NCI-H2171 (cell line): ENCODE measurements at places on chromosomes 5 and 9.

GRCh38 chr5:176157656-176158055 lies 80.6 kb upstream of the SIMC1 start:
- DNase-seq = no peak

DNA sequence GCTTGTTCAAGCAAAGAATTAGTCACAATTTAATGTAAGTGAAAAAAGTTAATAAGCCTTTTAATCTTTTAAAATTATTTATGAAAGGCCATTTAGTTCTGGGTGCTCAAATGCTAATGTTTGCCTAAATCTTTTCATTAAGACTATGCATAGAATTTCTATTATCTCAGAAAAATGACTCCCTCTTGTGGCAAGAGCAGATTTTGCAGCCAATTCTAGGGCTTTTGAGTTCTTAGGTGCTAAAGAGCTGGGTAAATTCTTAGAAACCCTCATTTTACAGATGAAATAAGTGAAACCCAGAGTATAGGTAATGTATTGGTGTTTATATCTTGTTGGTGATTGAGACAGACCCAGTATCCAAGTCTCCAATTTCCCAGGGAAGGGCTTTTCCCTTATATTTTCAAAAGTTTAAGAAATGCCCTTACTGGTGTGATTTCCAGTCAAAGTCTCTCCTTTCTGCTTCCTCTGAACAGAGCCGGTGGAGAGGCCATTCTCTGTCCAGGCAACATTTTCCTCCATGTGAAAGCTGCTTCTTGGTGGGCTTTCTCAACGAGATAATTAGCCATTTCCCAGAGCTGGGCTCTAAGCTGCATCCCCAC lies 24.1 kb upstream of the PCSK5 start:
- DNase-seq = no peak

DNA sequence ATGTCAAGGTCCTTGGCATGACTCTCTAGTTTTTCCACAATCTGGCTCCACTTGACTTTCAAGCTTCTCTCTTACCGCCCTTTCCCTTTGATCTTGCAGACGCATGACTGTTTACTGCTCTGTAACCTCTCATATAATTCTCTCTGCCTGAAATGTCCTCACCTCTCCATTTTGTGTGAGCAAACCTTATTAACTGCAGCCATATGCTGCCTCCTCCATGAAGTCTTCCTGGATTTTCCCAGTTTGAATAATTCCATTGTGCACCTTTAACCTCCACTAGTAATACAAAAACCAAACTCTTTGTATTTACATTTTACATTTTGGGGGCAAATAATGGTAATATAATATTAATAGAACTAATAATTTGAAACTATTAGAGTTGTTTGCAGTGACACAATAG lies 9.5 kb upstream of the C9orf72 start:
- no peak for DNase-seq

DNA sequence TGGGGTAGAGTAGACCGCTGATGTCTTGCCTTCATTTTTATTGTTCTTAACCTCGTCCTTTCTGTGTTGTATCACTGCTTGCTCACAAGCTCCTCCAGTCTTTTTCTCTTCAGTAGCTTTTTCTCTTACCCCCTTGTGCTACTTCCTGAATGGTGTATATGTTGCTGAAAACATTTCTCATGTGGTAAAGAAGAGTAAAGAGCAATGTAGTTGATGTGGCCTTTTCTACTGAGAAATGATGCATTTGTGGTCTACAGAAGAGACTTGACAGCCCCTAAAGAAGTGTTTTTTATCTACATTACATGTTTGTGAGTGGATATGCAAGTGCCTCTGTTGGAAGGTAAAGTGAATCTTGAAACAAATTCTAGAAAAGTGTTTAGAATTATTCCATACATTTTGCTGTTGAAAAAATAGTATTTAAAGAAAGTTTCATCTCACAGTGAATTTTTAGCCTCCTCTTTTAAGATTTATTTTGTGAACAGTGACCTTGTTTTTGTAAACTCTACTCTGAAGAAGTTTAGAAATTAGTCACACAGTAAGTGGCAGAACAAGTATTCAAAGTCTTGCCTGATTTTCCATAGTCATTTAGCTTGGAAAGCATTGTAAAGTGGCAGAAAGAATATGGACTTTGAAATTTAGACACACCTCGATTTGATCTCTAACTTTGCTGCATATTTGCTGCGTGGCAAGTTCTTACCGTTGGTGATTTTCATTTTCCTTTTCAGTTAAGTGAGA lies 17.4 kb downstream of the CDC42SE2 start:
- DNase-seq = no peak

DNA sequence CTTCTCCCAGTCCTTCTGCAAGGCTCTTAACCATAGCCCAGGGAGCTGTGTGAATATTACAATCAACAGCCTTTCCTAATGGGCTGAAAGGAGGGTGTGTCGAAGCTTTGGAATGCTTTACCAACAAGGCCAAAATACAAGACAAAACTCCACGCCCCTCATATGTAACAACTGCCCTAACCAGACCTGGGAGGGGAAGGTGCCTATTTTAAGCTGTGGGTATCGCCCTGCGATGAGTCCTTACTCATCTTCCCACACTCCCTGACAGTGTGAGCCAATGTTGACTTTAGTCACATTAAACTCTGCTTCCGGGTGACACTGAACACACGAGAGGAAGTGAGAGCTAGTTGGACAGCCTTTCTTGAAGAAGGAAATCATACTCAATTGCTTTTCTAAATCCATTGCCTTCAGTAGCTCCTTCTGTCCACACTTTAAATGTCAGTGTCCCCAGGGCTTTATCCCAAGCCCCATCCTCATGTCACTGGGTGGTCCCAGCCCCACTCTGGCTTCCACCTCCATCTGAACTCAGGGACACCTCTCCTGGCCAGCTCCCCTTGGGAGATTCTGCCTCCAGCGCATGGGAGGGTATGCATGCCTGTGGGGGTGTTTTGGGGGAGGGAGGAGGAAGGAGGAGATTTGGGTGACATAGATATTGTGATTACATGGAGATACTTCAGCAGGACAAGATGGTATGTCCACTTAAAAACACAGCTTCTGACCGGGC lies 6.5 kb upstream of the TBC1D9B start:
- DNase-seq = no peak

GRCh38 chr9:123174079-123174478 lies 94.3 kb downstream of the STRBP start:
- no peak for DNase-seq

DNA sequence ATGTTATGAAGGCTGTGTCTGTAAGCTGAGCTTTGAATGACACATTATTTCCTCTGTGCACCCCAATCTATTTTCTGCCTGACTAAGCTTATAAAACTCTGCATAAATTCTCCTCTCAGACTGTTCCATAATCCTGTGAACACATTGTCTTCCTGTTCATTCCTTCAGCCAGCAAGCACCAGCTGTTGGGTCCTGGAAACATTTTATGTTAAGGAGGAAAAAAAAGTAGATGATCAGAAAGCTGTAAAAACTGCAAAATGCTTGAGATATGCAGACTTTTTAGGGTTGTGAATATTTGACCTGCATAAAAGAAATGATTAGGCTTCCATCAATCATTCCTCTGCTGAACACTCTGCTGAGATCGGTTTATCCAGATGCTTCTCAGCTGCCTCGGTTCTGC lies 1246.0 kb upstream of the DMAC1 start:
- peak; percentile 22 for DNase-seq

DNA sequence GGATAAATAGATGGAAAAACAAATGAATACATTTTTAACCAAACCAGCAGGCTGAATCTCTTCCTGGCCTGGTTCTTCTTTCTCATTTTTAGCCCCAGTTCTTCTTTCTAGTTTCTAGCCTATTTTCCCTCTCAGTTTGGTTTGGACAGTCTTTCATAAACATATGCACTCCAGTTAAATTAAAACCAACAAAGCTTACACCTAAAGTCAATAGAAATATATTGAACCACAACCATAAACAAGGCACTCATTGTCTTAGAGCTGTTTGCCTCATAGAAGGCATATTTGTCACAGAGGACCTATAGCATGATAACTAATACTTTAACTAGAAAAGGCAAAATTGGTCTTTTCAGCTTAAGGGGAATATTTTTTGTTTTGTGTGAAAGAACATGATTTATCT lies 638.3 kb downstream of the NR2F1-AS1 start:
- no peak for DNase-seq

DNA sequence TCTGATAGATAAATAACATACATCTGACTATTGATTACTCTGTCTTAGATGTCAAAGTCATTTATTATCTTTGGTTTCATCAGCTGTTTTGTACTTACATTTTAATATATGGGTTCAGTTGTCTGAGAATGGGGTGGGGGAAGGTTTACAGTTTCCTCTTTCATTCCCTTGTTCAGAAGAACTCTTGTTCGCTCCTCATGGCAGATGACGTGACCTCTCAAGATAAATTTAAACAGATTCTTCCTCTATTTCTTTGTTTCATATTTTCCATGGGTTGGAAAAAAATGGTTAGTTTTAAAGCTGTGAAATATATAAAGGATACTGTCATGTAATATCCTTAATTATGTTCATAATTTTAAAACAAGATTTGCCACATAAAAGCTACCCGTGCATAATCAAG lies 61.4 kb downstream of the TSSK1B start:
- no peak for DNase-seq

- DNase-seq = no peak
Observed at GRCh38 chr9:78144008-78144381, 91.9 kb upstream of the CEP78 start.

DNA sequence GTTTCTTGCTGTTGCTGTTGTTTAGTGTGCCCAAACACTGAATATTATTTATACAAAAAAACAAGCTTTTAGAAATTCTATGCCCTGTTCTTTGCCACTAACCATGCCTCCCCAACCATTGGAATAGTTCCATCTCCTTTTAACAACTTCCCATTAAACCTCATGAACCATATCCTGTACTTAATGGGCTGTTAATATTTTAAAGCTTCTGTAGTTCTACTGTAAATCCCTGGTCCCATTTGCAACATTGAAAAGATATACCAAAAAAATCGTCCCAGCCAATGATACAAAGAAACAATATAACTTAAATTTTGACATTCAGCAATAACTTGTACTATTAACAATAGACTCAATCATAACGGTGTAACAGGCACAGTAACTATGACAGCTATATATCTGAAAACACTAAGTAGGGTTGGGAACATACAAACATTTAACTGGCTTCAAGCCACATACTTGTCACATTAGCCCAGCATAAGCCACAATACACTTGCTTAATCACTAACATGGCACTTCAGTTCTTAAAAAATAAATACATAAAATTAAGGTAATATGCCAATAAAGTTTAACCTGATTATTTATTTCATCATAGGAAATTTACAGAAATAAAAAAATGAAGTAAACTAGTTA lies 86.1 kb downstream of the ADAMTS6 start:
- DNase-seq = no peak

- no peak for DNase-seq
Observed at GRCh38 chr5:123449424-123449974, 26.3 kb upstream of the CEP120 start.

DNA sequence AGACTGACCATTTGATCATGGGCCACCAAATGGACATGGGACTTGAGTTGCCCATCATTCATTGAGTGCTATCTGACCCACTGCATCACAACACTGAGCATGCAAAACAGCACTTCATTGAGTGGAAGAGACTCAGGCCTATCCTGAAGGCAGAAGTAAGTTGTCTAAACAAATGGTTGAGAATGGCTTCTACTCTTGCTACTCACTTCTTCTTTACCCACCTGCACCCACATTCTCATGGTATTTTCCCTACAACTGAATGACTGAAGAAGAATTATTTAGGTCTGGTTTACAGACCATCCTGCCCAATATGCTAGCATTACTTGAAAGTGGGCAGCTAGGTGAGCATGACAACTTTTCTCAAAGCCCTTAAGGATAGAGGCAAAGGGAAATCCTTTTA lies 41.0 kb upstream of the PIP5K1B start:
- DNase-seq = no peak

DNA sequence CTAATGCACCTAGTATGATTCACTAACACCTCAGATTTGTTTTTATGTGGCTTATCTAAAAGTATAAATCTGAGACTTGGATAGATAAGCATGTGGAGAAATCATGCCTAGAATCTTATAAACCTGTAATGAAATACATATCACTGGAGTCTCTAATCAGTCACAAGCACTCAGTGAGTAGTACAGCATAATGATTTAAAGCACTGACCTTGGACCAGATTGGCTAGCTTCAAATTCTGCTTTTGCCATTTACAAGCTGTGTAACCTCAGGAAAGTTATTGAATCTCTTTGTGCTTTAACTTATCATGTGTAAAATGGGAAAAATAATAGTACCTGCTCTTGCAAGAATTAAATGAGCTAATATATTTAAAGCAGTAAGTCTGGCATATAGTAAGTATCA lies 61.2 kb upstream of the ALDH1A1 start:
- no peak for DNase-seq

GRCh38 chr5:160460377-160461049 lies 38.9 kb downstream of the PTTG1 start:
- DNase-seq = no peak

- DNase-seq = no peak
Observed at GRCh38 chr5:68248896-68249295, 33.3 kb downstream of the PIK3R1 start.

DNA sequence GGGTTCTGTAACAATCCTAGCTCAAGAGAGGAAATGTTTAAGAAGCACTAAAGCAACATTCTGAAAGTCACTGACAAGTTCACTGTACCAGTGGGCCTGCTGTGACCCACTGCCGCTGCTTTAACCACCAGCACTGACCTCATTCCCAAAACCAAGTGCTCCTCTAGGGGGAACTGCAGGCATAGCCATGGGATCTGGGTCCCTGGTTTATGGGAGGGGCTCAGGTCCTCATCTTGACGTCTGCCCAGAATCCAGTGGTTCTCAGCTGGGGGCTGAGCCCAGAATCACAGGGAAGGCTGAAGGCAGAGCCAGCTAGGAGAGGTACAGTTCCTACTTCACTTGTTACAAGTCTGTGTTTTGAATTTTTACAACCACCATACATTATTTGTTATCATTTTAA lies 36.1 kb upstream of the SLC2A8 start:
- no peak for DNase-seq

DNA sequence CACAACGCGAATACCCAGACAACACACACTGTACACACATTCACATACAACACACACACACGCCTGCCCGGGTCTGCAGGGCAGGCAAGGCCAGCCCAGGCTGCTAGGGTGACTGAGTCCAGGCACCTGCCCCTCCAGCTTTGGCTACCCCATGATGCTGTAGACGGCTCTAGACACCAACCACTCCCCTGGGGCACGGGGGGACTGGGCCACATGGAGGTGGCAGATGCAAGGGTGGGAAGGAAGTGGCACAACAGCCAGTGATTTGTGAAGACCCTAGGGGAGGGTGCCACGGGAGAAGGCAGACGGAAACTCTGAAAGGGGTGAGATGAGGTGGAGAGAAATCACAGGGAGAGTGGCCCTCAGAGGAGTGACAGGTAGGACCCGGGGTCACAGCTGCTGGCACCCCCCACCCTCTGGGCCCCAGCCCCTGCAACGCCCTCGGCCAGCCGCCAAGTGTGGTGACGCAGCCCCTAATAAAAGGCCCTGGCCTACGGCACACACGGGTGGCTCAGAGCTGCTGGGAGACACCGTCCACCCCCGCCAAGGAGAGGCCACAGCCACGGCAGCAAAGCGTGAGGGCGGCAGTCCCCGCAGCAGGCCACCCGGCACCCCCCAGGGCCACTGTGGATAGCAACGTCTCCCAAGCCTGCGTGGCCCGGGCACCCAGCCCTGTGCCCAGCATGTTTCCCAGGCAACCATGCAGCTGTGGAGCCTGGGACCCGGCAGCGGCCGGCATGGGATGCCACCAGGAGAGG lies 6.6 kb upstream of the CCDC187 start:
- peak; percentile 98 for DNase-seq

GRCh38 chr9:122562134-122562760 lies 9.3 kb downstream of the OR1N2 start:
- DNase-seq = no peak

GRCh38 chr5:99070822-99071221 lies 142.0 kb upstream of the CHD1 start:
- DNase-seq = no peak
